Type B pancreatic cell (in vitro differentiated cells): ENCODE measurements at places on chromosomes 7 and 10. TPM values are rescaled to one million over a fixed set of nuclear protein-coding genes. Genes with fewer than 3 reads are reported as not detected.

GRCh38 chr10:80613466-80614170 lies 75.9 kb downstream of the SH2D4B start:
- H3K4me1 ChIP-seq: no peaks in the 10 kb centered on the region
- no peaks in the 10 kb centered on the region for H3K36me3 ChIP-seq
- DNase-seq: peak; percentile 47
- peaks cover 5% of the 10 kb centered on the region for H3K27me3 ChIP-seq
- H3K4me3 ChIP-seq: no peak overlapping the region

- no peak overlapping the region for H3K27ac ChIP-seq
- no peak for DNase-seq
- H3K4me3 ChIP-seq: no peak overlapping the region
- H3K27me3 ChIP-seq: no peaks in the 10 kb centered on the region
- no peaks in the 10 kb centered on the region for H3K36me3 ChIP-seq
These were observed 656.0 kb downstream of the CNTNAP2 start for GRCh38 chr7:146772601-146773000.

DNA sequence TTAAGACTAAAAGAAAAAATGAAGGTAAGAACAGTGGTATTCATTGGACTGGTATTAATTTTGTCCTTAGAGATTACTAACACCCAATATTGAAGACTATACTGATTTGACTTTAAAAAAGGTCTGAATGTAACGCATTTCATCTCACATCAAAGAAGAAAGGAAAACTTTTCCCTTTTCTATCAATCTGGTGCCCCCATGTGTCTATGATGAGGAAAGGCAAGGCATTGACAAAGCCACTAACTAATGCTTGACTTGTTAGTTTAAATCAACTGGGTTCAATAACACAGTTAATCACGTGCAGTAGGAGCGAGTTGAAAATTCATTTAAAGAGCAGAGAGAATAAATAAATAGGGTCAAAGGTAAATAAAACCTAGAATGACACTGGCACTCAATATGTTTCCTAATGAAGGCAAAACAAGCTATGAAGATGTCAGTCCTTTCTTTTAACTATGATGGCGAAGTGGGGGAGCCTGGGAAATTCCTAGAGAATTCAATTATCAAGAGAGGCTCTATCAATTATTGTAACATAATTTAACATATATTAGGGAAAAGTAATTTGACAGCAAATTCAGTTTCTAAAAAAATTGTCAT lies 180.9 kb downstream of the ANK3 start:
- H3K27me3 ChIP-seq: no peaks in the 10 kb centered on the region
- no peak overlapping the region for H3K4me3 ChIP-seq
- peaks cover 16% of the 10 kb centered on the region for H3K36me3 ChIP-seq
- H3K27ac ChIP-seq: no peak overlapping the region
- peaks cover 4% of the 10 kb centered on the region for H3K4me1 ChIP-seq

DNA sequence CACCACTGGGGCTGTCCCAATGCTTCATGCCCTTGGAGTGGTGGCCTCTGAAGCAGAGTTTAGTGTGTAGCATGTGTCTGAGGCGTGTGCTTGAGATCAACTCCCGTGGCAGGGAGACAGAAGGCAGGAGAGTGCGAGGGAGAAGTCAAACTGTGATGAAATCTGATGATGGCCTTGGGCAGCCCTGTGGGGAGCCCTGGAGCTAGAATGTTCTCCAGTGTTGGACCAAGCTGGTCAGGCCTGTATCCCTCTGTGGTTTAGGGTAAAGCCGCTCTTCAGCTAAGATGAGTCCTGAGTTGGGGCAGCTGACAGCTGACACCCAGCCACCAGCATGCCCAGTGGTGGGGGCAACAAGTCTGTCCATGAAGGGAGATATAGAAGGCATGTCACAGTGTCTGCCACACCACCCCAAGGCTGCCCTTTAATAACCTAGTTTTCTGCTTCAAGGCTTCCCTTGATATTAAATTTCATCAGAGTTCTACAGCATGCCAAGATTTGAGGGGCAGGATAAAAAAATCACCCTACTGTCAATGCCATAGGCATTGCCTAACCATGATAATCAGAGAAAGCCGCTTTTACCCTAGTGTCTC lies 170.5 kb upstream of the SVIL start:
- H3K4me3 ChIP-seq: no peak overlapping the region
- DNase-seq: no peak
- H3K27me3 ChIP-seq: no peaks in the 10 kb centered on the region

- DNase-seq: no peak
- peaks cover 6% of the 10 kb centered on the region for H3K27me3 ChIP-seq
- no peak overlapping the region for H3K4me3 ChIP-seq
- no peak overlapping the region for H3K27ac ChIP-seq
- H3K4me1 ChIP-seq: peaks cover 41% of the 10 kb centered on the region
These were observed 4.7 kb upstream of the TMEM72 start for GRCh38 chr10:44906486-44906885.

DNA sequence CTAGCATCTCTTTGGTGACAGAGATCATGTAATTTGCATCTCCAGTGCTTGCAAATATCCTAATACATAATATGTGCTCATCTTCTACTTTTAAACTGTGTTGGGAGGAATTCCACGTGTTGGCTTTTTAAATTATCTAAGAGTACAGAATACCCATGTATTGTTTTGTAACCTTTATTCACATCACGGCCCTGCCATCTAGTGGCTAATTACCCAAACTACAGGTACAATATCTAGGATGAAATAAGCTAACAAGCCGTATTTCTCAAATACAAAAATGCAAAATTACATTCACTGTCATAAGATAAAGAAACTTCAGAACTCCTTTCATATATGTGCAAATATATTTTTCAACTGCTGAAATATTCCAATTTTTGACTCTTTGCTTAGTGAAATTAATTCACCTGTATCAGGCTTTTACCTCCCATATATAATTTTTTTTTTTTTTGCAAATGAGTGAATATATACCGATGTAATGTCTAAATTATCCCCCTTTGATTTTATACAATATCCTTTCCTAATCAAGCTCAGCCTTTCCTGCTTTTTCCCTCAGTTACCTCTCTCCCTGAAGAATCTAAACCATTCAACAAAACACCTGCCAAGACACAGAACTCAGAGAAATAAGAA lies 30.3 kb upstream of the LSM8 start:
- no peak overlapping the region for H3K27ac ChIP-seq
- no peaks in the 10 kb centered on the region for H3K36me3 ChIP-seq
- no peaks in the 10 kb centered on the region for H3K27me3 ChIP-seq
- H3K4me1 ChIP-seq: no peaks in the 10 kb centered on the region
- H3K4me3 ChIP-seq: no peak overlapping the region

DNA sequence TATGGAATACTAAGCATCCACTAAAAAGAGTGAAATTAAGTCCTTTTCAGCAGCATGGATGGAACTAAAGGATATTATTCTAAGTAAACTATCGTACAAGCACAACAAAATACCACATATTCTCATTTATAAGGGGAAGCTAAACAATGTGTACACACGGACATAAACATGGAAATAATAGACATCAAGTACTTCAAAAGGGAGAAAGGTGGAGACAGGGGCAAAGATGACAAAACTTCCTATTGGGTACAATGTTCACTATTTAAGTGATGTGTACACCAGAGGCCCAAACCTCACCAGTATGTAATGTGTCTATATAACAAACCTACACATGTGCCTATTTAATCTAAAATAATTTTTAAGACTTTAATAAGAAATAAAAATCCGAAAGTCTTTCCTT lies 2.2 kb upstream of the AKR1C4 start:
- no peak overlapping the region for H3K27ac ChIP-seq
- no peaks in the 10 kb centered on the region for H3K36me3 ChIP-seq
- no peaks in the 10 kb centered on the region for H3K4me1 ChIP-seq

- DNase-seq: peak; percentile 39
- no peak overlapping the region for H3K27ac ChIP-seq
- H3K27me3 ChIP-seq: peaks cover 3% of the 10 kb centered on the region
These were observed 94.7 kb downstream of the ARHGAP22 start for GRCh38 chr10:48509974-48510692.

- H3K4me3 ChIP-seq: no peak overlapping the region
- H3K27ac ChIP-seq: no peak overlapping the region
- H3K36me3 ChIP-seq: no peaks in the 10 kb centered on the region
- peaks cover 16% of the 10 kb centered on the region for H3K4me1 ChIP-seq
- DNase-seq: no peak
These were observed 32.5 kb downstream of the RGS10 start for GRCh38 chr10:119509909-119510451.

Gene SH3PXD2A
- total RNA-seq: 22.3 and 38.6 TPM in 2 replicates
